ENCODE measurements at places on chromosomes 5 and 9. TPM values are rescaled to one million over a fixed set of nuclear protein-coding genes. Genes with fewer than 3 reads are reported as not detected.

- no peak overlapping the region for H3K4me3 ChIP-seq
- no peak overlapping the region for H3K27ac ChIP-seq
- no peak for DNase-seq
- no peaks in the 10 kb centered on the region for H3K4me1 ChIP-seq
Measured at GRCh38 chr9:97807681-97808080, 45.3 kb upstream of the FOXE1 start.

DNA sequence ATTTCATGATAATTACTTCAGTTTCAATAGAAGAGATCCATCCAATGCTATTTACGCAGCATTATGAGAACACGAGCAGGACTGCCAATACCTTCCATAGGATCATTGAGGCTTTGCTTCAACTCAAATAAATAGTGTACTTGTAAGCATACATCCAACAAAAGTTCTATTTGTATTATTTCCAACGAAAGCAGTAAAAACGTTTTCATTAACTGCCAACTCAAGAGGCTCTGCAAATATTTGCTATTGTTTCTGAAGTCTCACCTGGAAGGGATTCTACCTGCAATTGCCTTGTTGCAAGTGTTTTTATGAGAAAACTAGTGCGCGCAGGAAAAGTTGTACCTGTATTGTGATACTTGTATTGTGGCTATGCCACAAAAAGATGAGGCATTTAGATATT is 11.0 kb upstream of the GNPDA1 start:
- no peak for DNase-seq
- H3K4me3 ChIP-seq = no peak overlapping the region
- H3K36me3 ChIP-seq = no peaks in the 10 kb centered on the region
- H3K27me3 ChIP-seq = no peaks in the 10 kb centered on the region

- H3K27me3 ChIP-seq = no peaks in the 10 kb centered on the region
- no peak overlapping the region for H3K27ac ChIP-seq
- H3K36me3 ChIP-seq = peaks cover 13% of the 10 kb centered on the region
- peaks cover 11% of the 10 kb centered on the region for H3K4me1 ChIP-seq
Measured at GRCh38 chr9:134162212-134162775, 2.1 kb downstream of the RNU6ATAC start.

DNA sequence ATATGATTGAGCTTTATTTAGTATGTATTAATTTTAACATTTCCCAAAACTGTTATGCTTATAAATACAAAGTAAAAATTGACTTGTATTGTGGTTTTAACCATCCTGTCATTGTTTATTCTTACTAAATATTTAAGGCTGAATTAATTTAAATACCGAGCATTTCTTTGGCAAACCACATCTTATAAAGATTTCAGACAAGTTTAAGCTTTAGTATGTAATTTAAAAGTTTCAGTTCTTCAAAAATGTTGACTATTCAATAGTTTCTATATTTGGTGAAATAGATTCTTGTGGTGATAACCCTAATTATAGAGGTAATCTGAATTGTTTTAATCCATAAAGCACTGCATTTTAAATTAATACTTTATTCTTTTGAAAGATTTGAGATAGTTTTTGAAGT is 65.5 kb downstream of the CCNH start:
- H3K4me3 ChIP-seq = no peak overlapping the region
- H3K27me3 ChIP-seq = no peaks in the 10 kb centered on the region
- H3K27ac ChIP-seq = no peak overlapping the region
- peaks cover 4% of the 10 kb centered on the region for H3K4me1 ChIP-seq

- peaks cover 10% of the 10 kb centered on the region for H3K27me3 ChIP-seq
- no peak for DNase-seq
- peak overlapping the region; percentile 59 for H3K4me3 ChIP-seq
- H3K27ac ChIP-seq = no peak overlapping the region
Measured at GRCh38 chr5:76718381-76718832, 2.5 kb downstream of the F2R start.

GRCh38 chr5:111790295-111790694 is 33.3 kb upstream of the NREP start:
- no peak for DNase-seq
- no peaks in the 10 kb centered on the region for H3K27me3 ChIP-seq
- H3K4me3 ChIP-seq = no peak overlapping the region
- H3K27ac ChIP-seq = no peak overlapping the region
- H3K4me1 ChIP-seq = no peaks in the 10 kb centered on the region

- H3K4me3 ChIP-seq = no peak overlapping the region
- H3K27me3 ChIP-seq = no peaks in the 10 kb centered on the region
- peaks cover 15% of the 10 kb centered on the region for H3K4me1 ChIP-seq
- H3K36me3 ChIP-seq = no peaks in the 10 kb centered on the region
- H3K27ac ChIP-seq = no peak overlapping the region
Measured at GRCh38 chr9:70576116-70576515, 161.7 kb upstream of the KLF9 start.

DNA sequence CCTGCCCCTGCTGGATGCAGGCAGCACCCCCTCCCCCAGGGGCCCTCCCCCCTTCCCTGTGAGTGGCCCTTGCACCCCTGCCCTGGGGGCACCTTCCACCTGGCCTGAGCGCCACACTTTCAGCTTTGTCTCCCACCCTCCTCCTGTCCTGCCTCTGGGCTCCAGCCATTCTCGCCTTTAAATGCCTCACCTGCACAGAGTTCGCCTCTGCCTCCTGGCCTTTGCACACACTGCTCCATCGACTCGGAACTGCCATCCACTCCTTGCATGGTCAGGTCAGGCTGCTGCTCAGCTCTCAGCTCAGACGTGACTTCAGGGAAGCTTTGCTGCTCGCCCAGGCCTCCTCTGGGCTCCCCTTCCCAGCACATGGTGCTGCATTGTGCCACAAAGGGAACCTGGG is 10.2 kb downstream of the FAM163B start:
- H3K36me3 ChIP-seq = no peaks in the 10 kb centered on the region
- H3K27me3 ChIP-seq = no peaks in the 10 kb centered on the region
- no peaks in the 10 kb centered on the region for H3K4me1 ChIP-seq

GRCh38 chr5:78293851-78294247 is 649 bp downstream of the AP3B1 start:
- peak overlapping the region; percentile 94 for H3K27ac ChIP-seq
- H3K27me3 ChIP-seq = no peaks in the 10 kb centered on the region
- peaks cover 6% of the 10 kb centered on the region for H3K4me1 ChIP-seq
- H3K36me3 ChIP-seq = no peaks in the 10 kb centered on the region
- H3K4me3 ChIP-seq = peak overlapping the region; percentile 90

DNA sequence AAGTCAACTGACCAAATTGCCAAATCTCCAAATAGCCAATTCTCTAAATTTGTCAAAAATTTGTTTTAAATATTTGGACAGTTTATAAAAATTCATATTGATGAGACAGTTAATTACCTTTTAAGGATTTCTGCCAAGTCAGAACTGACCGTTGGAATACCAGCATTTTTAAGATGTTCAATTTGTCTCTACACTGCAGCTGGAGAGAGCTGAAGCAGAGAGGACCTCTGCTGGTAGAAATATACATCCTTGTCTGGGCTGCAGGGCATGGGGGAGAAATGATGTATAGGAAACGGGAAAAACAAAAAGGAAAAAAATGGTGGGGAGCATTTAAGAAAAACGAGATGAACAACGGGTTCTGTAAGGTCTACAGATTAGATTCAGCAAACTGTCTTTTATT is 16.8 kb downstream of the NR6A1 start:
- H3K27me3 ChIP-seq = no peaks in the 10 kb centered on the region
- no peaks in the 10 kb centered on the region for H3K4me1 ChIP-seq
- DNase-seq = no peak
- no peak overlapping the region for H3K4me3 ChIP-seq
- no peaks in the 10 kb centered on the region for H3K36me3 ChIP-seq

GRCh38 chr5:127700237-127700766 is 2.9 kb upstream of the CCDC192 start:
- no peak for DNase-seq
- H3K4me1 ChIP-seq = peaks cover 6% of the 10 kb centered on the region

DNA sequence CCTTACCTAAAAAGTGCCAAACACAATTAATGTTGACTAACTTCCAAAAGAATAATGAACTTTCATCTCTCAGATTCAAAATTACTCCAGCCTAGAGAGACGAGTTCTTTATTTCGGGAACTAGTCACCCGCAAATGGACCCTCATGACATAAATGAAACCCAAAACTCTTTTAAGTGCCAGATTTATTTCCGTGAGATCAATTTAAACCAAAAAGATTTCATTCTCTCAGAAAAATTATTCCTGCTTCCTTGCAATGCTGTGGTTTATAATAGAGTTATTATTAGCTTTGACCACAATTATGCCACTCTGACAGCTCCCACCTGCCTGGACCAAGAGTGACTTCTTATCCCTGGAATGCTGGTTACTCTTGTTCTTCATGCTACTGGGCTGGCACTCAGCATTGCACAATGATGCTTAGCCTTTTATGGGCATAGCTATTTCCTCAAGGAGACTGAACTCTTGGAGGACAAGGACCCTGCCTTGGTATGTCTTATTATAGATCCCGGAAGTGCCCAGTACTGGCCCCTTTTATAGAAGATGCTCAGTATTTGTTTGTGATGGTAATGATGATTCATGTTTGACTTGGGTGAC is 183.5 kb downstream of the SNX18 start:
- H3K27ac ChIP-seq = no peak overlapping the region
- peaks cover 49% of the 10 kb centered on the region for H3K4me1 ChIP-seq
- H3K27me3 ChIP-seq = no peaks in the 10 kb centered on the region
- no peak for DNase-seq

DNA sequence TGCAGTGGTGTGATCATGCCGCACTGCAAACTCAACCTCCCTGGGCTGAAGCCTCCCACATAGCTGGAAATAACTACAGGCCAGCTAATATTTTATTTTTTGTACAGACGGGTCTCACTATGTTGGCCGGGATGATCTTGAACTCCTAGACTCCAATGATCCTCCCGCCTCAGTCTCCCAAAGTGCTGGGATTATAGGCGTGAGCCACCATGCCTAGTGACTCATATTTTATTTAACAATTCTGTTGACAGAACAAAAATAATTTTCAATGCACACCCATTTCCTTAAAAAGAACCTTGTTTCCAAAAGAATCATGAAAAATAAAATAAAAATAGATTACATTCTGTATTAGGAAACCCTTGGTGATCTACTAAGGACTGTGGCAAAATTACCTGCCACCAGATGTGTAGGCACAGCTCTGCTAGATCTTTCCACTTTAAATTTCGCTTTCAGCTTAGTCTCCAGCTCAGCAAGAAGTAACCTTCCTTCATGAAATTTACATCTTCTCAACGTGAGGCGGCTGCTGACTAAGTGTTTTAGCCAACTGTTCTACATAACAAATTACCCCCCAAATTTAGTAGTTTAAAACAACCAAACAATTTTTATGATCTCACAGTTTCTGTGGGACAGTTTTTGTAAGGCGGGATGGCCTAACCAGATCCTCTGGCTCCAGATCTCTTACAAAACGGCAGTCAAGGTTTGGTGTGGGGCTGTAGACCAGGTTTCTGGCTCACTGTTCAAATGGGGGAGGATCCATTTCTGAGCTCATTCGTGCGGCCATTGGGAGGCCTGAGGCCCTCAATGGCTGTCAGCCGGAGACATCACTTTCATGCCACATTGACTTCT is 32.6 kb upstream of the GOLPH3 start:
- no peak for DNase-seq
- no peak overlapping the region for H3K27ac ChIP-seq
- no peaks in the 10 kb centered on the region for H3K36me3 ChIP-seq
- no peaks in the 10 kb centered on the region for H3K27me3 ChIP-seq
- H3K4me3 ChIP-seq = no peak overlapping the region

DNA sequence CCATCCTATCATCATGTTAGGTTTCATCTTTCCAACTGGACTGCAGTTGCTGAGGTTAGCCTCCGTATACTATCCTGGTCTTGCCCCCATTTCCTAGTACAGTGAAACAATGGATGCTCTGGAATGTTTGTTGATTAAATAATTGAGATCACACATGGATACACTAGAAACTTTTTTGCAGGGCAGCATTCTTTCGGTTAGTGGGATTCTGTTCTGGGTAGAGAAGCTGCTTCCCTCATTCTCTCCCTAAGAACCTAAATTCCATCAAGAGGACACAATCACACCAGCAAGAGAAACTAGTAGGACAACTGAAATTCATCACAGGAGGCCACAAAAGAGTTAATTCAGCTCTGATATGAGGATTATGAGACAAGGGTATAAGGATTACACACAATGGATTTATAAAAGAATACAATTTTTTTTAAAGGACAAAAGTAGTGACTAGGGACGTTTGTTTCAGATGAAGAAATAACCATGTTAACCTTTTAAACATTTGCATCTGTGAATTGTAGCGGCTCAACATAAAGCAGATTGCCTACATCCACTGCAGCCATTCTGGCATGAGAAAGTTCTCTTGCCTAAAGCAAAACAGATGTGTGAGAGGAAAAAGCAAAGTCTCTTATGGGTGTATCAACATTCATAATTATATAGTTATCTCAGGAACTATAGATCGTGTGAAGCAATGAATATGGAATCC is 162.7 kb upstream of the LHFPL2 start:
- H3K4me1 ChIP-seq = peaks cover 3% of the 10 kb centered on the region
- no peak overlapping the region for H3K27ac ChIP-seq
- H3K27me3 ChIP-seq = no peaks in the 10 kb centered on the region
- H3K36me3 ChIP-seq = no peaks in the 10 kb centered on the region

GRCh38 chr5:59765446-59765845 is 128.1 kb downstream of the PDE4D start:
- no peaks in the 10 kb centered on the region for H3K36me3 ChIP-seq
- no peaks in the 10 kb centered on the region for H3K27me3 ChIP-seq
- no peak for DNase-seq
- H3K27ac ChIP-seq = no peak overlapping the region
- no peak overlapping the region for H3K4me3 ChIP-seq

- H3K4me3 ChIP-seq = no peak overlapping the region
- H3K4me1 ChIP-seq = no peaks in the 10 kb centered on the region
- DNase-seq = peak; percentile 72
Measured at GRCh38 chr5:132050136-132050535, 10.3 kb upstream of the IL3 start.

DNA sequence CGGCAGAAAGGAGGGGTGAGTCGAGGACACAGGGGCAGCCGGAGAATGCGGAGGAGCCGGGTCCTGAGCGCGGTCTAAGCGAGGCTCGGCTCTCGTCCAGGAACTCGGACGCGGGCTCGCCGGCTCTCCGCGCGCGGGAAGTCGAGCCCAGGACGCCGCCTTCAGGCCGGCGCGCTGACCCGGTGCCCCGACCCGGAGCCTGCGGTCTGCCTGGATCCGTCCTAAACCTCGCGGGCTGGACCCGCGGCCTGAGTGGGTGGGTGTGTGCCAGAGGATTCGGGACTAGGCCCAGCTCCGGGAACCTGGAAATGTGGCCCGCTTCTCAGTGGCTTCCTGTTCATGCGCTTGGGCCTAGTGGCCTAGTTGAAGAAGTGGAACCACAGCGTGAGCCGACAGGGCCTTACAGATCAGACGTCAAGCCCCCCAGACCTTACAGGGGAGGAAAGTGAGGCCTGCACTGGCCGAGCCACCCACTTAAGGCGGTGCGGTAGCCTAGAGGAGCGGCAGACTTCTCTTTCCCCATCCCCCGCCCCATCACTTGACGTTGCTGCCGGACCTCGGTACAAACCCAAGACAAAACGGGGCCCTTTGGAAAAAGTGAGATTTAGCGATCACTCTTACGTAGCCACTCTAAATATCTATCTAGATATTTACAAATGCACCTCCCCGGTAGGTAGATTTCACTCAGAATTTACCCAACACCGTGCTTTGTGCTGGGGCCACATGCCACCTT is 1.2 kb downstream of the CDKN2B-AS1 start:
- peak; percentile 80 for DNase-seq
- H3K36me3 ChIP-seq = no peaks in the 10 kb centered on the region
- no peaks in the 10 kb centered on the region for H3K4me1 ChIP-seq
- H3K27ac ChIP-seq = peak overlapping the region; percentile 89

Gene SLC1A3
- total RNA-seq = 43.5 TPM

Gene SPATA31E1
- not detected for total RNA-seq

Gene STKLD1
- total RNA-seq = 1.2 TPM

Data from upper lobe of right lung (tissue), 1 donor.